ENCODE measurements at places on chromosomes 7 and 10.

DNA sequence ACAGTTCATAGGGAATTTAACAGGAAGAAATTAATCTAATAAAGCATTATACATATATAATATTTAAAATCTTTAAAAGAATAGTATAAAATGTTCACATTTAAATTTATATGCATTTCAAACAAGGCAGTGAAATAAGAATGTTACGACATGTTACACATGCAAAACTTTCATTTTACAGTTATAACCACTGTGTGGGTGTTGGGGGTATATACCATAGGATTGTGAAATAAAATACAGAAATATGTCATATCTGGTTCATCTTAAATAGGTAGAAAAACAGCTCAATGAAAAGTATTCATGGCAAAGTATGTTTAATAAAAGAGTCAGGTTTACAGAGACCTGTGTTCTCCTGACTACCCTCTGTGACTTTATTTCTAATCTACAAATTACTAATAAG, 45.6 kb downstream of the CHCHD3 start:
- no peak for DNase-seq

DNA sequence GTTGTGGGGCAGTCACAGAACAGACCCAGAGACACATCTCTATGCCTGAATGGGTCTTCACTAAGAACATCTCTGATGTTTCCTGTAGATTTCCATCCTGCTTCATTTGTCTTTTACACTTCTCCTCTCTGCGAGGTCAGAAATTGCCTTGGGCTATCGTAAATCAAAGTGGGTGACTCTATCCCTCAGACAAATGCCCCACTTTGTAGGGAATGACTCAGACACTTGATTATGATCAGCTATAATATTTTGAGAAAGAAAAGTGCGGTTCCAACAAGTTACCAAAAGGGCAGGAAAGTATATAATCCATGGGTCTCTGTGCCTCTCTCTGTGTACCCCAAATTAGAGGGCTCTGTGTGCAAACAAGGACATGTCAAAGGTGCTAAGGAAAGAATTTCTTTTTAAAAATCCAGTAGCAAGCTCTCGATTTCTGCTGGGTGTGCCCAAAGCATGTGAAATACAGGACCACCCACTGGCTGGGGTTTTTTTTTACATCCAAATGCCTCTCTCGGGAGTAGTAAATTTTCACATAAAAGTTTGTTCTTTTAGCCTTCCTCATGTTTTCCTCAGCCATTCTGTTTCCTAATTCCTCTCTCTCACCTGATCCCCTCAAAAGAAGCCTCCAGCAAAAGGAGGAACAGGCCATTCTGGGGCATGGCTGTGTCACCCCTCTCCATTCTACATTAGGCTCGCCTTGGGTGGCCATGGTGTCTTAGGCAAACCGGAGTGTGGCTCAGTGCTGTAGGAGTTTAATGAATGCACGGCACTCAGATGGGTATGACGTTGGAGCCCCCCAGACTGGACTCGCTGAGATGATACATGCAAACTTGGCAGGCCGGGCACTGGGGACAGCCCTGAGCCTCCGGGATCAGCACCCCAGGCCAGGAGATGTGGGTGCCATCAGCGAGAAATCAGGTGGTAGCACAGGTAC, 6.3 kb upstream of the OPN4 start:
- DNase-seq: no peak

DNA sequence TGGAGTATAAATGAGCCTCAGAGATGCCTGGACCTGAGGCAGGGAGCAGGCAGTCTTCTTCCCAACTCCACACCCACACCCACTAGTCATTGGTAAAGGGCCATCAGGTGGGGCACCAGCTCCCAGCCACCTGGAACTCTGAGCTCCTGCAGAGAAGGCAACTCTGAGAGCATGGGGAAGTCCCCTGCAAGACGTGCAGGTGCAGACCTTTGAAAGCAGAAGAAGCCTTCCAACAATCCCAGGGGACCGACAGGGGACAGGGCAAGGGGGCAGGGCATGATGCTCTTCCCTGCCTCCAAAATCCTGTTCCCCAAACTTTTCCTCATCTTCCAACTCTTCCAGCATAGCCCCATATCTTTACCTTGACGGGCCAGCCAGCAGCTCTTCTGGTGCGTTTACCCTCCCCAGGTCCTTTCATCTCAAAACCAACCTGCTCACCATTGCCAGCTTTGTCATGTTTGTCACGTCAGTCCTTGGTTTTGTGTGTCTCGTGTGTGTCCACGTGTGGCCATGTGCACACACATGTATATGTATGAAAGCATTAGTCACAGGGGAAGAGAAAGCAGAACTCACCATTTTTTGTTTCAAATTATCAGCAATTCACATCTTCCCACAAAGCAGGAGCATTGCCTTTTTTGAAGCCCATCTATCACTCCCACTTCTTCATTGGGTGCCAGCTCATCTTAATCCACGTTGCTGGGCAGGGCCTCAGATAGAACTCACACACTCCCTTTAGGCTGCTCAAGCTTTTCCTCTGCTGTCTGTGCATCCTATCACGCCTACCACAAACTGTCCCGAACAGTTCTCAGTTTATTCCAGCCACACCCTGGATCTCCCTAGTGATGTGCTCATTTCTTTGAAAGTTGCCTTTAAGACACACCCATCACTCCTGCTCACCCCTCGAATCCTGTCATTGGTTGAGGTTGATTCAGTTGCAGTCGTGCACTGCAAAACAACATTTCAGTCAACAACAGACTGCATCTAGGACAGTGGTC, 41.0 kb upstream of the AMPH start:
- no peak for DNase-seq

DNA sequence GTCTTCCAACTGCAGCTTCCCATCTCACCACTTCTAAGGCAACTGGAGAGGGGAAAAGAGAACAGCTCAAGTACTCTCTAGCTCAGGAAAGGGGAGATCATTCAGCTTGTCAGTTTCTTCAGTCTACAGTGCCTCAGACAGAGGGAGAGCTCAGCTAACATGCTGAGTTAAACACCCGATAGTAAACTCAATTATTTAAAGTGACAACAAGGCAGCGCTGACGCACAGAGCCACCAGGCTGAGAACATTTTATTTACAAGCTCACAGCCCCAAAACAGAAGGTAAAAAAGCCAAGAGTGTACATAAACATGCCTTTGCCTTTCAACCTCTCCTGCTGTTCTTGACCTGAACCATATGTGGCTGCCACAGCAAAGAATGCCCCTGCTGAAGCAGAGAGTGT, 10.1 kb upstream of the CUZD1 start:
- no peak for DNase-seq
